Bronchial smooth muscle cell (primary cell): ENCODE measurements at places on chromosomes 7 and 10. TPM values are rescaled to one million over a fixed set of nuclear protein-coding genes. Genes with fewer than 3 reads are reported as not detected.

Gene IL6
- 0.94 and 3.3 TPM in 2 replicates for total RNA-seq

Gene TAS2R41
- total RNA-seq, result not detected in 2 replicates

Gene GARIN1A
- total RNA-seq, result 0.52 and 0.63 TPM in 2 replicates

Gene CRHR2
- total RNA-seq, result not detected in 2 replicates

Gene IFIT1B
- total RNA-seq, result under 0.01 TPM in 1 of 2 replicates, not detected in the other

Gene ZNF518A
- total RNA-seq, result 10.6 and 15.6 TPM in 2 replicates

Gene PAX4
- not detected in 2 replicates for total RNA-seq

Gene CFAP70
- total RNA-seq, result 1.4 and 2.1 TPM in 2 replicates

Gene EPDR1
- 6.0 and 13.0 TPM in 2 replicates for total RNA-seq

Gene INHBA
- total RNA-seq, result 5.0 and 7.9 TPM in 2 replicates
